ENCODE measurements at places on chromosomes 2 and 18.

GRCh38 chr18:56066524-56067213 is 478.7 kb upstream of the TCF4 start:
- DNase-seq = no peak

DNA sequence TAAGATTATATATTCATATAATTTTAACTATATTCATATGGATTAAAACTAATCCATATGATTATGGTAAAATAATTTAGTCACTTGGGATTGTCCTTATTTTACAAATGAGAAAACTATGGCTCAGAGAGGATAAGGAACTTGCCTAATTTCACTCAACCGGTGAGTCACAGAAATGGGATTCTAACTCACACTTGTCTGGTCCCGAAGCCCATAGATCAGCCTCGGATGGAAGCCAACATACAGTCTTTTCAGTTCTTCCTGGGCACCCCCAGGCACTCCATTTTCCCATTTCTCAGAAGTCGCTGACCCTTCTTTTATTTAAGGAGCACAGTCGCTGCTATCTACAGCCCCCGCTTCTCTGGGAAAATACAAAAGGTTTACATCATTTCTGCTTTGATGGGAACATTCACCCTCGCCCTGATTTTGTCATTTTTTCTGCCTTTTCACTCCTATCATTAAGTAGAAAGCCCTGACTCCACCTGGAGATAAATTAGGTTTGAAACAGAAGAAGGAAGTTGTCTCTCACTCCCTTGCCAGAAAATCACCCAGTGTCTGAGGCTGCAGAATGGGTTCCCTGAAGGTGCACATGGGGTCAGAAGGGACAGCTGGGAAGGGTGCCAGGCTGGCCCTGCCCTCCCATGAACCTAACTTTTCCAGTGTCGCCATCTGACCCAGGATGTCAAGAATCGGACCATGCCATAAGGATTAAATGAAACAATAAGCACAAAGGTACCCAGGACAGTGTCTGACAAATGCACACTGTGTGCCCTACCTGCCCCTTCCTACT is 36.6 kb downstream of the CYP1B1 start:
- no peak for DNase-seq

GRCh38 chr2:6923319-6923718 is 6.1 kb downstream of the RNF144A start:
- DNase-seq = no peak

DNA sequence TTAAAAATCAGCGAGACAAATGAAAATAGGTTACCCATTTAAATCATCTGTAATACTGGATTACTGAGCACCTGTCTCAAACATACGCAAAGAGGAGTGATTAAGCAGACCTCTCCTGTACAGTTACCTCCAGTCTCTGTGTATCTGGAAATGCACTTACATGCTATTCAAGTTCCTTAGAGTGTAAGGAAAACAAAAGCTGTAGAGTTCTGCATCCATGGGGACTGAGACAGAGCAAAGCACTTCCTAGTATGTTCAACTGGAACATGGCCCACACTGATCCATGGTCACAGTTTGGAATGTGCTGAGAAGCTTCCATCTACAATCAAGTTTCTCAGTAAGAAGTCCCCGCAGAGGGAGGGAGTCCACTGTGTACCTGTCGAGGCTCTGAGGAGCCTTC is 63.9 kb downstream of the PPP4R1 start:
- no peak for DNase-seq

- DNase-seq = no peak
Observed at GRCh38 chr2:239028253-239028619, 180.4 kb downstream of the TWIST2 start.

- no peak for DNase-seq
Observed at GRCh38 chr2:104648376-104648775, 205.5 kb upstream of the POU3F3 start.

DNA sequence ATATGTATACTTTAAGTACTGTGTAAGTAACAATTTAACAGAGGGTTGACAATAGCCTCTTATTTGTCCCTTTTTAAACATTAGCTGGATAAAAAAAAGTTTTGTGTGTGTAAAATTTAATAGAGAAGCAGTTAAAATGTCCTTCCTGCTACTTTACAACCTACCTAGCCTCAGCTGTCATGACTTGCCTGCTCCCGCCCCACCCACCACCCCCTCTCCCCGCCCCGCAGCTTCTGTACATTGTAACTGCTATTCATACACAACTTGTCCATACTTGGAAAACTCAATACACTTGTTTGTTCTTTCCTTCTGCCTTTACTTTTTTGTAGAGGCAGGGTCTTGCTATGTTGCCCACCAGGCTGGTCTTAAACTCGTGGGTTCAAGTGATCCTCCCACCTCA is 19.5 kb downstream of the RELCH start:
- no peak for DNase-seq

GRCh38 chr2:212979046-212979612 is 172.3 kb downstream of the IKZF2 start:
- no peak for DNase-seq

GRCh38 chr2:168961450-168962229 is 60.5 kb downstream of the G6PC2 start:
- no peak for DNase-seq

GRCh38 chr2:237448626-237449025 is 34.7 kb upstream of the COL6A3 start:
- DNase-seq = no peak

- DNase-seq = no peak
Observed at GRCh38 chr18:54184836-54185235, 39.6 kb downstream of the MBD2 start.

- DNase-seq = no peak
Observed at GRCh38 chr2:18548621-18549020, 11.8 kb downstream of the RDH14 start.

GRCh38 chr2:112480530-112481049 is 1.4 kb upstream of the TTL start:
- no peak for DNase-seq

DNA sequence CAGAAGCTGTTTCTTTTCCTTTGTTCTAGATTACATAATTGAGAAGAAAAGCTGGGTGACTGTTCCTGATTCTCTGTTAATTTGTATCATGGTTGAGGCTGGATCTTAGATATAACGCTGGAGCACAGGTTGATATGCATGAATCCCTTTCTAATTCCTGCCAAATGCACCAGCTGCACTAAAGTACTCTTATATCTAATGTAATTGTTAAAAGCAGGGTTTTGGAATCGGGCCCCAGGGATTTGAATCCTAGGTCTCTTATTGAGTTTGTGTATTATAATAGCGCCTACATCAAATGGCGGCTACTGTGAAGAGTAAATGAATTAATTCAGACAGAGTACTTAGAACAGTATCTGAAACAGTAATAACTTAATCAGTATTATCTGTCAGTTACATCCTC is 80.4 kb downstream of the MC4R start:
- DNase-seq = no peak

GRCh38 chr2:22893761-22894517 is 491.0 kb upstream of the KLHL29 start:
- DNase-seq = no peak

DNA sequence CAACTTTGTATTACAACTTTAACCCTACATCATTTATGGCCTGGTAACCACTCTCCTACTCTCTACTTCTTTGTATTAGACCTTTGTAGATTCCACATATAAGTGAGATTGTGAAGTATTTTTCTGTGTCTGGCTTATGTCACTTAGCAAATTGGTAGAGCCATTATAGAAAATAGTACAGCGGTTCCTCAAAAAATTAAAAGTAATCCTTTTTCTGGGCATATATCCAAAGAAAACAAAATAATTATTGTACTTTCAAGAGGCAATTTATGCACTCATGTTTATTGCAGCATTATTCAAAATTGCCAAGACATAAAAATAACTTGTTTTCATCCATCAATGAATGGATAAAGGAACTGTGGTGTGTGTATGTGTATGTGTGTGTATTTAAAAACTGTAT is 537.5 kb upstream of the FSIP2 start:
- DNase-seq = no peak

DNA sequence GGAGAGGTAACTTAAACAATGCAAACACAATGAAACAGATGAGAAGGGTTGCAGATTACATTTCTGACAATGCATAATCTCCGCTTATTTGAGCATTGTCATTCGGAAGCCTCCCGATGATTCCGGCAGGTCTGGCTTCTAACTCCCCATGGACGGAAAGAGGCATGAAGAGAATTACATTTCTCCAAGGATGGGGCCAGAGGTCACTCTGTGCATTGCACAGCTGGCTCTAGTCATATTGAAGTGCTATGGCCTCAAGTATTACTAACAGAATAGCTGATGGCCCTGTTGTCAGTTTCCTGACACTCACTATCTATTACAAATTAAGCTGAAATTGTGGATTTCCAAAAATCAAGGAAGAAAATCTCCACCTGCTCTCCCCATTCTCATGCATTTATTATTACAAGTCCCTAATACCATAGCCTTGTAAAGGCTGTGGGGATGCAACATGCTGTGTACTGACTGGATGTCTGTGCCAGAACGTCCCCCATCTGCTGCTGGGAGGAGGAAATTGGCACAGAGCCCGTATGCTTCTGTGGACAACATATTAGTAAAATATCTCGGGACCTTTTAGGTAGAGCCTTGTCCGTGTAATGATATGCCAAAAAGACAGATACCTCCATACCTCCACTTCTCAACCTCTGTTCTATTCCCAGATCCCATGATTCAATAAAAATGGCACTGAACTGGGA is 168.1 kb downstream of the SETBP1 start:
- no peak for DNase-seq

DNA sequence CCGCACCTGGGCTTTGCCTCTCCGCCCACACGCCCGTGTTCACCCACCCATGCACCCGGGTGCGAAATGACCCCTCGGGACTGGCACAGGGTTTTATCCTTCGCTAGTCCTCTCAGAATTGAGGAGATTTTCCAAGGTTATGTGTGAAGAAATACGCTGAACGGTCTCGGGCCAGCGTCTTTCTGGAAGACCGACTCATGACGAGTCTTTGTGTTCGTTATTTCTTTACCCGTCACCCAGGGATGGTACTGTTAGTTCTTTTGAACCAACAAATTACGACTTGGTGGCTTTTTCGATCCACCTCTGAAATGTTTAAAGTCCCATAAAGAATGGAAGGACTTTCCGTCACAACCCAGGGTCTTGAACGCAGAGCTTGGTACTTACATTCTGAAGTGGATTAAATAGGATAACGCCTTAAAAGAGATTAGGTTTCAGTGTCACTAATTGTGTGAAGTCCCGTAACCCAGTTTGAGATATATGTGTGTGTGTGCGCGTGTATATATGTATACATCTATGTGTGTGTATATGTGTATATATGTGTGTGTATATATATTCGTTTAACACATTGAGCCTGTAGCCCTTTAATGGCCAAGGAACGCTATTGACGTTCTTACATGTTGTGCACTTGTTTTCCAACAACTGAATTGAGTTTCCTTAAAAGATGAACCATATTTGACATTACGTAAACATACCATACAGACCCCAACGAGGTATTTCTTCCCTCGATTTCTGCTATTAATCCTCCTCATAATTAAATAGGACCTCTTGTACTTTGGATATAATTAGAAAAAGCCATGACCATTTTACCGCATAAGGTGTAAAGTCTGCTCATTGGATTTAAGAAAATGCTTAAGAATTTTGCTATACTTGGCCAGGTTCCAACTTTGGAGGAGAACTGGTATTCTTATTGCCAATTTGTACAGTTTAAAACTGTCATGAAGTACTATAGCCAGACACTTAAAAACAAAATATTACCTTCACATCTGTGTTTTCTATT is 889 bp downstream of the ZC3H15 start:
- no peak for DNase-seq

DNA sequence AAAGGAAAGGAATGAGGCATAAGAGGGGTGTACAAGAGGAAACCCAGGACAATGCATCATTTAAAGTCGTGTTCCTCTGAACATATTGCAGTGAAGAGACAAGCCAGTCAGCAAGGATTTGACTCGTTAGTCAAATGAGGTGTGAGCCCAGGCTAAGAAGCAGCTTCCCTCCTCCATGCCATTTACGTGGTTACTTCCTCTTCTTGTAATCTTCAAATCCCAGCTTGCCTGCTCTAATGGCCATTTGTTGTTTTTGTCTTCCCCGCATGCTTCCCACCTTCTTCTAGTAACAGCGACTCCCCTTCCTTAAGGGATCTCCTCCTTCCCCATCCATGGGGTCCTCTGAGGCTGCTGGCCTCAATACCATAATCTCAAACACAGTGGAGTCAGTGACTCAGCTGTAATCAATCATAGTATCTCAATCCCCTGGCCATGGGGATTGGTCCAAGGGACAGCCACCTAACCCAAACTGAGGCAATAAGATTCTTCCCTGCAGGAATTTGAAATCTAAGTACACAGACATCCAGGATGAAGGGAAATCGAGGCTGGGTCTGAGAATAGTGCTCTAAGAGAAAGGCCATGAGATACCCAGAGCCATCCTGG is 37.6 kb downstream of the SLC14A1 start:
- no peak for DNase-seq

DNA sequence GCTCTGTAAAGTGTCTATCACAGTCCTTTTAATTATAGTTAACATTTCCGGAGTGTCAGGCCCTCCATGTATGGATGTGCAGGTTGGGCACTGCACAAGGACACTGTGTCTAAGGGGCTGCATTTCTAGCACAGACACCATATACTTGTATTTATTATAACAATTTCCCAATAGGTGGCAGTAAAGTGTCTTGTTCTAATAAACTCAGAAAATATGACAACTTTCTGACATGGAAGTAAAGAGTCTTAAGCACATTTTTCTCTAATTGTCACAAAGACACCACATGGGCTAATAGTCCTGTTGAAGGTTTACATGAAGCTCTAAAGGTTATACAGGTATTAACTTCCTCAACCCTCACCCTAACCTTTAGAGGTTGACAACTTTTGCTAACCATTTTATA is 156.6 kb downstream of the DYSF start:
- DNase-seq = no peak

DNA sequence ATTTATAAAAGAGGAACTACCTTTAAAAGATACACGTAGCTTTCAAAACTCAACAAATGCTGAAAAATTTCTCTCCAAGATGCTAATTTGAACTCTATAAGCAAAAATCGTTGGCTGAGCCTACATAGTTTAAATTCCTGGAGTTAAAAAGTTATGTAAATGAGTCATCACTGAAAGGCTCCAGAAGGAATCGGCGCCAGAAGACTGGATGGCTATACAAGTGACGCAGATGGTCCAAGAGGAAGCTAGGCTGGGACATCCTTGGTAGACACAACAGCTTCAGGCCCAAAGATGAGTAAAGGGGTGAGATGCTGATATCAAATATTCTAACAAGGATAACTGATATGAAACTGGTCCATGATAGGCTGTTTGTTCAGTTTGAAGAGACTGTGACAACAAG is 22.8 kb upstream of the DNAH6 start:
- no peak for DNase-seq

DNA sequence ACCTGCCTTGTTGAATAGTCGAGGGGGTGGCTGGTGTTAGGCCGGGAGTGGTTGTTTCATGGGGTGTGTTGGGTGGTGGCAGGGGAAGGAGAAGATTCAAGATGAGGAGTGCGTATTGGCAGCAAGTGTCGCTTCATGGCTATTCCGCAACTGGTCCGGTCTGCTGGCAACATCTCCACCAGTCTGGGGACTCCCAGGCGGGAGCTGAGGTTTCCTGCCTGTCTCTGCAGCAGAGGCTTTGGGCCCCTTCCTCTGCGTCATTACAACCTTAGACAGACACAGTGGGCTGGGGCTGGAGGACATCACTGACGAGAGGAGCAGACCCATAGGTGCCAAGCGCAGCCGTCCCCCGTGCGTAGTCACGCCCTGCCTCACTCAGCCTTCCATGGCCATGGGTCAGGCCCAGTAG is 64.0 kb upstream of the MCFD2 start:
- DNase-seq = peak; percentile 15

Data from effector CD8-positive, alpha-beta T cell (primary cell).